HT-29 (cell line): ENCODE measurements at places on chromosomes 4 and X.

DNA sequence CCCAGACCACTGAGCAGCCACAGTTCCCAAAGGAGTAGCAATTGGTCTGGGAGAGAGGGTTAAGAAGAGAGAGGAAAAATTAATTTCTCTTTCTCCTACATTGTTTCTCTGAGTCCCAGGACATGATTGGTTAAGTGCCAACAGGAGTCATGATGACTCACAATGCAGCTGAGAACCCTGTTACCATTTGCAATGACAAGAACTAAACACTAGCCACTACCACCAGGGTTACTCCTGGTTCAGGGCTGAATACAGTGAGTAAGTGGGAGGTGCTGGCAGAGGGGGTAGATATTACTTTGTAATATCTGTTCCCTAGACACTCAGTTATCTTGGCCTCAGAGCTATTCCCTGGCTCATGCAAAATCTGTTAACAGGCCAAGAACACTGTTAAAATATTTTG lies 18.0 kb downstream of the ETDC start:
- DNase-seq: no peak

GRCh38 chr4:147325571-147325981 lies 155.3 kb upstream of the EDNRA start:
- DNase-seq: no peak

DNA sequence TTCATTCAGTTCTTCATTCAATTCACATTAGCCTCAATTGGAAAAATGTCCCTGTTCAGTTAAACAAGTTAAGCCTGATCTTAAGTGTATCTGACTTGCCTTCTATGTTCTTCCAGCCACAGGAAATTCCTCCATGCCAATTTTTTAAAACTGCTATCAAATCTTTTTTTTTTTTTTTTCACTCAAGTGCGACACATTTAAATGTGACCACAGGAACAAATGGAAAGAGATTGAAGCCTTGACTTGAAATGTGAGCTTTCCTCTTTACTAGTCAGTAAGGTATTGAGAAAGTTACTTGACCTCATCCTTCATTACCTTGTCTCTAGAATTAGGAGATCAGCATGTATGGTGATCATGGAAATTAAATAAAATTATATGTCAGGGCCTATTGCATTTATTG lies 165.1 kb downstream of the SLIT2 start:
- DNase-seq: no peak

- DNase-seq: no peak
These were observed 8.4 kb upstream of the HAUS7 start for GRCh38 chrX:153478746-153479145.

DNA sequence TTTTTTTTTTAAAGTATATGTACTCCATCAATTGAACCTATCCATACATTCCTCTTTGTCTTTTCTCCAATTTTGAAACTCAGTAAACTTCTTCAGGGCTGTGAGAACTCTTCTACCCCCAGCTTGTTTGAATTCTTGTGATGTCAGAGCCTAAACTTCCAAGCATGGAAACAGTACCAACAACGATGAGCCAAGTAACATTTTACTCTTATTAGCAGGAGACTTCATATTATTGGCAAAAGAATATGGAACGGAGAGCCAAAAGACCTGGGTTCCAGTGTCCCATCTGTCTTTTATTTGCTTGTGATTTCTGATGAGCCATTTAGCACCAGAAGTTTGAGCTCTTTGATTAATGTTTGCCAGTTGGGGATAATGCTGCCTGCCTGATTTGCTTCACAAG lies 5.3 kb downstream of the DIAPH2 start:
- no peak for DNase-seq

DNA sequence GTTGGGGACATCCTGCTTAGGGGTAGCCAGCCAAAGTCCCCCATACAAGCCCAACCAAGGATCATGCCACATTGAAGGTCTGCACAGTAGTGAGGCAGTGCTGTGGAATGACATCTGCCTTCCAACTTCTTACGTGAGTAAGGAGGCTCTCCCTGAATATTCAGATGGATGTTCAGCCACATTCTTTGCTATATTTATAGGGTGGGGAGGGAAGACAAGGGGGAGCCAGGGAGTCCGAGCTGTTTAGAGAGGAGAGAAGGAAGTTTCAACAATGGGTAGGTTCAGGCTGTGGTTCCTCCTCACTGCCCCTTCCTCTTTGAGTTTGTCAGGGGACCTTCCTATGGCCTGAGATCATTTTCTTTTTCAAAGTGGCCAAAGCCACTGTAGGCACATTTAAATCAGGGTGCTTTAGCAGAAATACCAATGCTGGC lies 29.8 kb downstream of the MSN start:
- no peak for DNase-seq

- DNase-seq: no peak
These were observed 566.7 kb downstream of the DMD start for GRCh38 chrX:32644476-32645245.

- DNase-seq: no peak
These were observed 54.0 kb downstream of the METTL14 start for GRCh38 chr4:118739022-118739713.
